Activated naive CD8-positive, alpha-beta T cell treated with anti-CD3 and anti-CD28 coated beads, Interleukin-2, amount 50 U/mL, for 24 hours (primary cell): ENCODE measurements at places on chromosomes 16 and 17.
A peak's percentile ranks its signal among the peaks of the same experiment; 100 is the strongest.

- no peak for DNase-seq
These were observed 14.8 kb upstream of the PVALEF start for GRCh38 chr17:81150377-81151077.

- no peak for DNase-seq
These were observed 13.5 kb downstream of the SOX8 start for GRCh38 chr16:995087-995486.

DNA sequence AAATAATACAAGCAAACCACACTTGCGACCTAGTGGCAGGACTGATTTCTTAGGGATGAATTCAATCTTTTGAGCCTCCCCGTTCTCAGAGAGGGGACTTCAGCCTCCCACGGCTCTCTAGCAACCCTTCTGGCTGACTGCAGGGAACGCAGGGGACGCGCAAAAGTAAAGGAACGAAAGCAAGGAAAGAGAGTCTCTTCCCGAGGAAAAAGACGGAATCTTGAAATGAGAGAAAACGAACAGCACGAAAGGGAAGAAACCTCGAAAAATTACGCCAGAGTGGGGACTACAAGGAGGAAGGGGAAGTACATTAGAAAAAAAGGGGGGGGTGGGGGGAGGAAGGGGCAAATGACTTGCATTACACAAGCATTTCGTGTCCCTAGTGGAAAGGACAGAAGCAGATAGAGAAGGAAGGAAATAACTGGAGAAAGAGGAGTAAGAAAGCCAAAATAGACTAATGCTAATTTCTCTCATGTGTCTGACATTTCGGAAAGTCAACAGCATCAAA, 1.2 kb downstream of the GRB2 start:
- peak; percentile 59 for DNase-seq

GRCh38 chr17:76893623-76894334, 25.6 kb downstream of the MGAT5B start:
- DNase-seq: no peak

DNA sequence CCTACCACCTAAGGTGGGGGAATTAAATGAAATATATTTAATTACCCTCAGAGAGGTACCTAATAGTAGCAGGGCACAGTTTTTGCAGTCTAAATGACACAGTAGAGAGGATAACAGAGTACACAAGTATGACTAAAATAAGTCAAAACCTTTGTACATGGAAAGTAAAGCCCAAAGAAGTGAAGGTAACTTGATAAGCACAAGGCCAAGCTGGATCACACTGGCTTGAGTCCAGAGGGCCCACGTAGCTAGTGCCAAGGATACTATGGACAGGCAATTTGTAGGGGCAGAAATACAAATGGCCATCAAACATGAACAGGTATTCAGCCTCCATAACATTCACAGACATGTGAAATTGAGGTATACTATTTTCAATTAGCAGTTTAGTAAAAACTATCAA, 7.6 kb downstream of the MYO18A start:
- no peak for DNase-seq
